ENCODE measurements at places on chromosomes 1 and 21.

DNA sequence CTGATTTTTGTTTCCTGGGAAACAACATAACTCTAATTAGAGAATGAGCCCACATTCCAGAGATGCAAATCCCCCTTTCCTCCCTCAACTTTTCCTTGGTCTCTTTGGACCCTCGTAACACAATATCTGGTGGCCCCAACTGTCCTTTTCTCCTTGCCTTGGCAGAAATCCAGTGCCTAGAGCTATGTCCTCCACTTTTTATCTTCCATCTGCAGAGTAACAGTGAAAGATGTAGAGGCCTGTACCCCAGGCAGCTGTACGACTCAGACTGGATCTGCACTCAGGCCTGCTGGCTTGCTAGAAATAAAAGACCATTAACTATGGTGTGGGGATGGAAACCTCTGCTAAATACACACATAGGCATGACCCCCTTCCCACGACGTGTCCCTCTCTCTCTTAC lies 72.0 kb downstream of the WARS2 start:
- no peak for DNase-seq

DNA sequence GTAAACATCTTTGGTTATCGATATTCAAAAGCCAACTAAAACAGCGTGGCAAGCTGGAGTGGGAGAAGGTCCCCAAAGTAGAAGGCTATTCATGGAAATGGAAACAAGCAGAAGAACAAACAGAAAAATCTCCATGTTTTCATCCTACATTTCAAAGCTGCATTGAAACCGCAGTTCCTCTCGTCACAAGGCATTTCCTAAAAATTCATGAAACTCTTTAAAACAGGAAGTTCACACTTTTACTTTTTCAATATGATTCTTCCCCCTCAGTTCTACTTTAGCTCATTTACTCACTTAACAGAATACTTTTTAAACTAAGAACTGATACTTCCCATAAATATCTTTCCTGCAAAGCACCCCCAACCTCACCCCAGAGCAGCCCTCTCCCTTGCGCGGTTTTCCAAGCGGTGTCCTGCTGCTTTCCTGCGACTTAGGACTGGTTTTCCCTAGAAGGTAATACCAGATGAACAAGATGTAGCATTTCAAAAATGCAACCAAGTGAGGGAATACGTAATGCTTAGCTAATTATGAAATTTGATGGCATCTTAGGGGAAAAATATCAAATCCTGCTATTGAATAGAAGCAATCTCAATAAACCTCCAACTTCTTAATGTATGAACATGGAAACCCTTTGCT lies 228.3 kb upstream of the PKN2 start:
- no peak for DNase-seq

GRCh38 chr1:197690074-197690473 lies 85.2 kb downstream of the DENND1B start:
- no peak for DNase-seq

DNA sequence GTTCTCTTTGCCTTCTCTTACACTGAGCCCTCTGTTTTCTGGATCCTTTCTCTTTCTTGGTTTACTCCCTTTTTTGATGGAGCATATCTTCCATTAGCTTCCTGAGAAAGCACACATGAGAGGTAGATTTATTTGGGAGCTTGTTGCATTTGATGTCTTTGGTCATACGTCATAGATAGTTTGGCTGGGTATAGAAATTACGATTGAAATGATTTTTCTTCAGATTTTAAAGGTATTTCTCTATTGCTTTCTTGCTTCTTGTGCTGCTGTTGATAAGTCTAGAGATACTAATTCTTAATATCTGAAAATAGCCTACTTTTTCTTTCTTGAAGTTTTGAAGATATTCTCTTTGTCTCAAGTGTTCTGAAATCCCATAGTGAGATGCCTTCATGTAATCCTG lies 45.3 kb upstream of the RUNX3 start:
- DNase-seq = no peak

- no peak for DNase-seq
Measured at GRCh38 chr1:205538235-205538840, 33.9 kb downstream of the CDK18 start.

DNA sequence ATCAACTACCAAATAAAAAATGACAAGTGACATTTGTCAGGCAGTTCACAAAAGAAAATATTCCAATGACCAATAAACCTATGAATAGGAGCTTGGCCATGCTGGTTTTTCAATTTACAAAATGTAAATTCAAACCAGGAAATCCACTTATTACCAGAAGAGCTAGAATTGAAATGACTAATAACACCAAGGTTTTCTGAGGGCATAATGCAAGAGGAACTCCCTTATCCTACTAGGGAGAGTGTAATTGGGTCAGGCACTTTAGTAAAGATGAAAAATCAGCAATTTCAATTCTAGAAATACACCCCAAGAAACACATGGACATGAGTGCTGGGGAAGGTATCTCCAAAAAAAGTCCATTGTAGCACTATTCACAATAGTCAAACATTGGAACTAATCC lies 16.7 kb upstream of the TIAM1 start:
- DNase-seq = peak; percentile 37

DNA sequence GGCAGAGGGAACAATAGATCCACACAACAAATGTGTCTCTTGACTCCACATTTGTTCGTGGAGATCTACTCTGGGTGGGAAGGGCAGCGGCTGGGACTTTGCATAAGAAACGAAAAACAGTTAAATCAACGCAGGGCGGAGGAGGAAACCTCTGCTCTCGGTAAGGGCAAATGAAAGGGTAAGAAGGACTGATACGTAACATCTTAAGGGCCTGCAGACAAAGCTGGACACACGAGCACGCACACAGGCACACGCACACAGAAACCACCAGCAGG lies 57.3 kb downstream of the MRPL37 start:
- DNase-seq = no peak

GRCh38 chr1:89047734-89048133 lies 17.3 kb downstream of the GBP1 start:
- DNase-seq = no peak

- no peak for DNase-seq
Measured at GRCh38 chr1:213604477-213604876, 383.3 kb upstream of the PROX1 start.

DNA sequence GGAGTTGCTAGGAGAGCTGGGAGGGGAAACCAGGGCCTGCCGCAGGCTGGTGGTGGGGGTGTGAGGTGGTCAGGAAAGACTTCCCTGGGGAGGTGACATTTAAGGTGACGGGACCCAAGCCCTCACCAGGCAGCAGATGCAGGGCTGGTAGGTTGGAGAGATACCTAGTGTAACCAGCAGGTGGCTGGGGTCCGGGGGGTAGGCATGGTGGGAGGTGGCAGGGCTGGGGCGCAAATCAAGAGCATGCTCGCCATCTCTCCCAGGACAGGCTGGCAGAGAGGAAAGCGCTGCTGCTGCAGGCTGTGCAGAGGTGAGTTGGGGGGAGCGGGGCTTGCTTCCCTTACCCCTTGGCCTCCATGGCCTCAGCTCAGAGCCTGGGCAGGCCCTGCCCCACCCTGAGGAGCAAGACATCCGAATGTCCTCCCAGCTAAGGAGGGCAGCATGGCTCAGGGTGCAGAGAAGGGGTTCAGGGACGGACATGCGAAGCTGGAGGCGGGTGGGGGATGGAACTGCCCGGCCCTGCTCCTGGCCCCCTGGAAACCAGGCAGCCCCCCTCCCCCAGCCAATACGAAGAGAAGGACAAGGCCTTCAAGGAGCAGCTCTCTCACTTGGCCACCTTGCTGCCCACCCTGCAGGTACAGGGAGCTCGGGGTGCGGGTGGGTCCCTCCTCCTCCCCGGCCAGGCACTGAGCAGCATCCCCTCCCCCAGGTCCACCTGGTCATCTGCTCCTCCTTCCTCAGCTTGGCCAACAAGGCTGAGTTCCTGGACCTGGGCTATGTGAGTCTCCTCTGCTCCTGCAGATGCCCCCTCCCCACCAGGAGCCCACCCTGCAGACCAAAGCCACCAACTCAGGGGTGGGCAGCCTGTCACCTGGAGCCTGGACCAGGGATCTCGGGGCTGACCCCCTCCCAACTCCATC lies 4.0 kb downstream of the RNF207 start:
- DNase-seq = peak; percentile 46

- no peak for DNase-seq
Measured at GRCh38 chr21:38625000-38625399, 126.7 kb upstream of the ERG start.

- no peak for DNase-seq
Measured at GRCh38 chr21:30138483-30138882, 28.1 kb downstream of the CLDN17 start.

DNA sequence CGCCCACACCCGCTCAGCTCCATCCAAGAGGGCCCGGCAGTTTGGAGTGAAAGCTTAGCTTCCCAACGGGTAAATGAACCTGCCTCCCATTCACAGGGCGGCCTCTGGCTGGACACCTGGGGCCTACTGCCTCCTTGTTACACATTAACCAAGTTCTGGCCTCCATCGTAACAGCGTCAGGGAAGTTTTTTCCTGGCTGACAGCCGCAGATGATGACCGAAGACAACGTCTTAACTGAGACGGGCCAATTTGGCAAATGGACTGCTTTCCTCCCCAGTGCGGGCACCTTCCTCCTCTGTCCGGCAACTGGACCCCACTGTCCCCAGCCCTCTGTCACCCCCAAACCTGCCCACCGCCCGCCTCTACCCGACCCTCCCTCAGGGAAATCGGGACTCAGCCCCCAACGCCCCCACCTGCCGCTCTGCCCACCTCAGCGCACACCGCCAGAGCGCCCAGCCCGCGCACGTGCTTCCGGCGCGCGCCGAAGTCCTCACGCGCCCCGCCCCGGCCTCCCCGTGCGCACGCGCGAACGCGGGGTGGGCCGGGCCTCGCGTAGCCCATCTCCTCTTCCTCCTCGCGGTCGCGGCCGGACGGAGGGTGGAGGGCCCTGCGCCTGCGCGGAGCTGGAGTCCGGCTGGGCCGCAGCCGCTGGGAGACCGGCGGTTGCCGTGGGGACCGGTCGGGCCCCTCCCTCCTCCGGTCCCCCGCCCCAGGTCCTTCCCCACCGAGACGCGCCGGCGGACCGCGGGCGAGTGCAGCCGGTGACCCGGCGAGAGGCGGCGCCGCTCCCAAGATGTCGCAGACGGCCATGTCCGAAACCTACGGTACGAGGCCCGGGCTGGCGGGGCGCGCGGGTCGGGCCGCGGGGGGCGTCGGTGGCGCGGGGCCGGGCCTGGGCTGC lies at the start of gene RAB4A:
Gene RAB4A (plus strand): TSS at position 565 of the 901 bp plus-strand sequence. CDS start 229 bp downstream, at position 794.
- peak; percentile 91 for DNase-seq

DNA sequence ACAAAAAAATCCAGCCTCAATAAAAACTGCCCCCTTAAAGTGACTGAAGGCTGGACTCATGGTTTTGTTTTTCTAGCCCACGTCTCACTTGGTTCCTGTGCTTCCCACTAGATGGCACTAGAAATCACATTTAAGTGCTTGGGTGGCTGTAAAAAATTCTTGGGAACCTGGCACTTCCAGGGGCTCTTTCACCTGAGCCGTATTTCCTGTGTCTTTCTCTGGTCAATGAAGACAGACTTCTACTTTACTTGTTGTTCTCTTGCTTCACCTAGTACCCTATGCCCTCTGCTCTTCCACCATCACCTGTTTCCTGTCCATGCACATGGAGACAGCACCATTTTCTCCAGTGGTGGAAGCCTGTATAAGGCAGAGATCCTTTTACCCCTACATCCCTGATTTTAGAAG lies 20.0 kb downstream of the METTL13 start:
- peak; percentile 34 for DNase-seq

GRCh38 chr1:152884085-152884484 lies 6.0 kb downstream of the SMCP start:
- DNase-seq = no peak

DNA sequence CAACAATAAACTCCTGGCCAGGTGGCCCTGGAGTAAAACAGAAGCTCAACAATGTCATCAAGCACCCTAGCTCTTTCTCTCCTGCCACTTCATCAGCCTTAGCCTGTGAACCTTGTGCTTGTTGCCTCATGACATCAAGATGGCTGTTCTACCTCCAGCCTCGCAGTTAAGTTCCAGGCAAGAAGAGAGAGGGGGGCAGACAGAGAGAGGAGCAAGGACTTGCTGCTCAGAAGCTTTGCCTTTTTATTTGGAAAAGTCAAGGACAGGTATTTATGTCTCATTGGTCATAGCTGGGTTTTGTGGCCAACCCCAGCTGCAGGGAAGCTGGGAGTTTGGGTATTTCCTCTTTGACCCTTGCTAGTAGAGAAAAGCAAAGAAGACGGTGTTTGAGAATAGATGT lies 60.3 kb upstream of the GADD45A start:
- no peak for DNase-seq

- no peak for DNase-seq
Measured at GRCh38 chr1:206534552-206534951, 27.2 kb downstream of the RASSF5 start.

- DNase-seq = no peak
Measured at GRCh38 chr1:246794828-246795671, 70.8 kb downstream of the SCCPDH start.

DNA sequence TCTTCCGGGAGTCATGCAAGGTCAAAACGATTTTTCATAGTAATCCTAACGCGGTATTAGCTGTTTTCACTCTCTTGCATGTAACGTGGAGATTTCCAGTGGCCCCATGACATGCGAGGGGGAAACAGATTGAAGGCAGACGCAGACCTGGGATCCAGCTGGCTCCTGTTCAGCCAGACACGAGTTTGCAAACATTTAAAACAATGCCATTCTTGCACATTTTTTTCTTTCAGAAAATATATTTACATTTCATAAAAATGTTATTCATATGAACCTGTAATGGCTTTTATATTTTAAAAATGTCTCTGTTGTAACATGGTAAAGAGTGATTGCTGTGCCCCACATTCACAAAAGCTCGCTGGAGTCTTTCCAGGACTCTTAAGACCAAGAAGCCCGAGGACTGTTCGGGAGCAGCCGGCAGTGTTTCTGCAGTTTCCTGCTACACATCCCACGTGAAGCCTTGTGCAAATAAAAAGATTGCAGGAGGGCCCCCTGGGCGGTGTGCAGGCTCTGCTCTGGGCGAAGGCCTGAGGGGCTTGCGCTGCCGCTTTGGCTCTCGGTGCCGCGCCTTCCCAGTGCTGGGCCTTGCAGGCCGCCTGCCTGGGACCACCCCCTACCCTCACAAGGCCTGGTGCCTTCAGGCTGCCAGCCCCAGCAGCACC lies 184.9 kb downstream of the DYRK1A start:
- no peak for DNase-seq

DNA sequence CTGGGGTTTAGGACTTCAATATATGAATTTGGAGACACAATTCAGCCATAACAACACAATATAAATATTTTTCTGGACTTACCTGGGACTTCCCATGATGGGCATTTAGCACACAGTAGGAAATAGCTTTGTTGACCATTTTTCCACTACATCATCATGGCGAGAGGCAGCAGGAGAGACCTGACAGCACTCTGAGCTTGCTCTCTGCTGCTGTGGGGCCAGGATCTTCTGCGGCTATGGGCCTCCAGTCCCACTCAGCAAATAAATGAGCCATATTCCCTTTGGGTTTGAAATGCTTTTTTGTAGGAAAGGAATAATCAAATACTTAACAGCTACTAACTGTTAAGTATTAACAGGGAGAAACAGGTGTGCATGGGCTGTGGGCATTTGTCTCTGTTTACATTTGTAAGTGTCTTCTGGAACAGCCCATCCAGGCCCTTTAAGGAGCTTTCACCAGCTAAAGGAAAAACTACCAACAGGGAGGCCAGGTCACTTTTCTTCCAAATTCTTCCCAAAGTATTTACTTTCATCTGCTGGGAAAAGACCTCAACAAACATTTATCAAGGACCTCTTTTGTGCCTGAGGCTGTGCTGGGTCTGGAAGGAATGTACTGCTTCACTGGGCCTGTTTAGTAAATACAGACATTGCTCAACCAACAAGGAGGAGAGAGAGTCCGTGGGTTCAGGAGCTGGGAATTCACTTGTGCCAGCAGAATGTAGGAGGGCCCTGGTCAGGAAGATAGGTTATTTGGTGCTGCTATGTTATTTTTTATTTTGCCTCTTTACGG lies 133.2 kb downstream of the LRIG2 start:
- DNase-seq = no peak

GRCh38 chr1:165444897-165445370 lies at the start of gene RXRG:
Gene RXRG (minus strand): TSS chr1:165445126. CDS start chr1:165444893, 233 bp downstream.
- peak; percentile 9 for DNase-seq

GRCh38 chr1:92980732-92981647 lies 19.7 kb upstream of the DIPK1A start:
- DNase-seq = peak; percentile 79

Measured in activated CD4-positive, alpha-beta T cell treated with anti-CD3 and anti-CD28 coated beads, Interleukin-10, Interleukin-2, amounts not matched to agents 100 ng/mL and 50 ng/mL, durations not matched to agents 16 hours and 8 hours (primary cell).